Stimulated activated naive CD8-positive, alpha-beta T cell treated with anti-CD3 and anti-CD28 coated beads, Interleukin-15, Interleukin-2, amounts not matched to agents 100 U/mL and 50 U/mL, for 24 hours (primary cell): ENCODE measurements at places on chromosomes 16 and 17.

- DNase-seq, result no peak
Observed at GRCh38 chr16:73054125-73054484, 6.2 kb upstream of the ZFHX3 start.

GRCh38 chr17:77371117-77371887 lies 230.5 kb downstream of the SEC14L1 start:
- DNase-seq, result no peak

DNA sequence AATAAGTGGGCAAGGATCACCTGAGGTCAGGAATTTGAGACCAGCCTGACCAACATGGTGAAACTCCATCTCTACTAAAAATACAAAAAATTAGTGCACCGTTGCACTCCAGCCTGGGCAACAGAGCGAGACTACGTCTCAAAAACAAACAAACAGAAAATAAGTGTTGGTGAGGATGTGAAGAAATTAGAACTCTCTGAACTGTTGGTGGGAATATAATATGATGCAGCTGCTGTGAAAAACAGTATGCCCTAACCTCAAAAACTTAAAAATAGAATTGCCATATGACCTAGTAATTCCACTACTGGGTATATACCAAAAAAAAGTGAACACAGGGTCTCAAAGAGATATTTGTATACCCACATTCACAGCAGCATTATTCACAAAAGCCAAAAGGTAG lies 26.1 kb downstream of the GLG1 start:
- no peak for DNase-seq

DNA sequence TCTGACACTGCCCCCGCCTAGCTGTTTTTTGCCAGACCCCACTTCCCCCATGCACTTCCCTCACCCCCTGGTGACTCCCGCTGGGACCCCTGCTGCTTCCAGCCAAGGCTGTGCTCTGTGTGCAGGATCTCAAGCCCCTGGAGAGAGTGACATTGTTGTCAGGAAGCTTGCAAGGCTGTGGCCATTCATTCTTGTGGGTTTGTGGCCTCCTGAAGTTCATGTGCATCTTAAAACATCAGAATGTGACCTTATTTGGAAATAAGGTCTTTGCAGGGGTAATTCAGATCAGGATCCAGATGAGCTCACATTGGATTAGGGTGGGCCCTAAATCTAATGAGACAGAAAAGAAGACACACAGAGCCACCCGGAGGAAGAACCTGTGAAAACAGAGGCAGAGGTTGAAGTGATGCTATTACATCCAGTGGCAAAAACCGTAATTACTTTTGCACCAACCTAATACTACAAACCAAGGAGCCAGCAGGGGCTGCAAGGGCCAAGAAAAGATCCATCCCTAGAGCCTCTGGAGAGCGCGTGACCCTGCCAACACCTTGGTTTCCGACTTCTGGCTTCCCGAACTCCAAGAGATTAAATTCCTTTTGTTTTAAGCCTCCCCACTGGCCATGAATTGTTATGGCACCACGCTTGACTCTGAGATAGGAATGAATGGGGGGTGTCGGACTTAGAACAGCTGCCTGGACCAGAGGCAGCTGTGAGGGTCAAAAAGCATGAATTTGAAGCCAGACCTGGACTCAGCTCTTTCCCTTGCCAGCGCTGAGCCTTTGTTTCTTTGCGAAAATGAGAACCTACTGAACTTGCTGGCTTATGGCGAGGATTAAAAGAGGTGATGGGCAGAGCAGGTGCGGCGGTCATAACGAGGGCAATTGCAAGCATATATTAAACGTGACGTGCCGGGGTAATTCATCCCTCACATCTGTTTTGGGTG lies 75.5 kb downstream of the BMERB1 start:
- DNase-seq, result peak; percentile 35

DNA sequence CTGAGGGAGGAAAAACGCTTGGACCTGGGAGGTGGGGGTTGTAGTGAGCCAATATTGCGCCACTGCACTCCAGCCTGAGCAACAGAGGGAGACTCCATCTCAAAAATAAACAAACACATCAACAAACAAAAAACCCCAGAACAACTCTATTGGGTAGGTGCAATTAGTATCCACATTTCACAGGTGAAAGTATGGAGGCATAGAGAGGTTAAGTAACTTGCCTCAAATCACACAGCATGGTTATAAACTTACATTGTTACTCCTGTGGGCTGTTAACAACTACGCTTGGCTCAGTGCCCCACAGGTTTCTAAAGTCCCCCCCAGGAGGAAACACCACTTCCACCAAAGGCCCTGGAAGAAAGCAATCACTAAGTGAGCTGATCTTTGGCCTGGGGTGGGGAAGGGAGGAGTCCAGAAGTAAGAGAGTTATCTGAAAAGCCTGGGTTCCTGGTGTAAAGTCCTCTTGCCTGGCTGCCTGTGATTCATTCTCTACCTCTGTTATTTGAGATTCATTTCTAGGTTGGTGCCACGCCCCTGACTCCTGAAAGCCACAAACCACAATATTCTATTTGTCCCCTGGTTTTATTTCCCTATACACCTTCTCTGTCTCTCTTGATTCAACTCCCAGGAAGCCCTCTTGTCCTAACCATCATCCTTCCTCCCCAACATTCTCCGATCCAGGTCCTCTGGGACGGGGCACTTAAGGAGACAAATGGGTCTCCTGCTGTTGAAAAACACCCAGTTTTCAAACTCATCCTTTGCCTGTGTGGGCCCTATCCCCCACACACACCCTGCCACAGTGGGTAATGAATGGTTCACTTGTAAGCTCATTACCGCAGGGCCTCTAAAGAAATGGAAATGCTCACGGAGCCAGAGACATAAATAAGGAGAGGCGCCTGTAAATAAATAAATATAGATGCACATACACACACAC lies 195.4 kb downstream of the XYLT1 start:
- peak; percentile 12 for DNase-seq
